Activated naive CD8-positive, alpha-beta T cell treated with anti-CD3 and anti-CD28 coated beads, Interleukin-2, amount 50 U/mL, for 16 hours (primary cell): ENCODE measurements at places on chromosomes 1 and 21.
A peak's percentile ranks its signal among the peaks of the same experiment; 100 is the strongest.

- DNase-seq, result no peak
Measured at GRCh38 chr1:46522184-46522968, 29.1 kb downstream of the KNCN start.

- DNase-seq, result no peak
Measured at GRCh38 chr1:48109390-48110013, 112.3 kb upstream of the TRABD2B start.

GRCh38 chr1:82646888-82647287 lies 846.2 kb downstream of the ADGRL2 start:
- no peak for DNase-seq

DNA sequence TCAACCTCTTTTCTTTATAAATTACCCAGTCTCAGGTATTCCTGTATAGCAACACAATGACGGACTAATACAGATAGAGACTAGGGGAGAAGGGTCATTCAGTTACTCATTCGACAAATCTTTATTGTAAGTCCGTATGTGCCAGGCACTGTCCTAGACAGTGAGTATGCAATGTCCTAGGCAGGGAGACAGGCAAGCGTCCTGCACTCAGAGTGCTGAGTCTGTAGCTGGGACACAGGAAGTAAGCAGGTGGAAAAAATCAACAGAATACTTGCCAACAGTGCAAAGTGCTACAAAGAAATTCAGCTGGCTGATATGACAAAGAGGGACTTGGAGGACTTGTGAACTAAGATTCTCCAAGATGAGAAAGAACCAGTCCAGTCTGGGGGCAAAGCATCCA lies 92.2 kb upstream of the ZBTB40 start:
- no peak for DNase-seq

GRCh38 chr21:25501462-25501861 lies 105.8 kb downstream of the MRPL39 start:
- no peak for DNase-seq

- DNase-seq, result no peak
Measured at GRCh38 chr1:72917920-72918319, 635.6 kb upstream of the NEGR1 start.

DNA sequence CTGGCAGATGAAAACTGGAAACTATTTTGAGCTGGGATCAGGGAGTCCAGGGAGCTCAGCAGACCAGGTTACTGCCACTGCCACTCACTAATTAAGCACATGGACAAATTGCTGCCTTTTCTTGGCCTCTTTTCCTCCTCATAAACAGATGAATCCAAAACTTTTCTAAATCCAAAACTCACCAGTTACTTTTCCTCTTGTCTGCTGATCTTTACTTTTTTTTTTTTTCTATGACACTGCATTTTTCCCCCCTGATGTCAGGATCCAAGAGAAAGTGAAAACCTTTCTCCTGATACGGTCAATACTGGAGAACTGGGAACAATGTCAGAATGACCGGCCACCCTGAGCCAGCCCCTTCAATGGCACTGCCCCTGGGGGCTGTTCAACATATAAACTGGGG lies 405.8 kb downstream of the DUSP10 start:
- no peak for DNase-seq

DNA sequence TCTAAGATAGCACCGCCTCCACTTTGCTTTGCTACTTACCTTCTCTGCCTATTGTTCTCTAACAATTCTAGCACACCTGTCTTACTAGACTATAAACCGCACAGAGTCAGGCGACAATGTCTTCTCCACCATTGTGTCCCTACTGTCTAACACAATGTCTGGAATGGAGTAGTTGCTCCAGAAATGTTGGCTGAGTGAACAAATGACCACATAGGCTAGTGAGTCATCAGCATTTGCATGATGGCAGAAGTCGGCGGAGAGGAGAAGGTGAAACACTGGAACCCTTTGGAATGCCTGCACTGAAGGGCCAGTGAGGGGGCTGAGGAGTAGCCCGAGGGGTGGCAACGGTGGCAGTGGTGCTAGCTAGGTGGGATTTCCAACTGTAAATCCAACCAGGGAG lies 14.0 kb upstream of the PABPC4 start:
- no peak for DNase-seq

DNA sequence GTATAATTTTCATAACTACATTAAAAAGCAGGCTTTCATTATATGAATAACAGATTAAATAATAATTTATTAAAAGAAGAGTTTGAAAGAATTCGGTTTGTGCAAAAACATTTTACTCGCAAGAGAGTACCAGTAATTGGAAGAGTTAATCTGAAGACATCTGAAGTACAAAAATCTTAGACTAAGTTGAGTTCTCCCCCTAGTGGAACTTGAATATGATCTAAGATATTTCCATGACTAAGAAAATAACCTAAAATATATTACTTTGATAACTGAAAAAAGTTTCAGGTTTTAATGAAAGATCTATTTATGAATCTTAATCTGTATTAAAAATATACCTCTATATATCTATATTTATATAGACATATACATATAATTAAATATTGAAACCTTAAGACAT lies 112.5 kb upstream of the GFI1 start:
- no peak for DNase-seq

GRCh38 chr1:37879865-37880264 lies 20.5 kb upstream of the MTF1 start:
- no peak for DNase-seq

- DNase-seq, result no peak
Measured at GRCh38 chr21:15079269-15079668, 14.5 kb upstream of the NRIP1 start.

DNA sequence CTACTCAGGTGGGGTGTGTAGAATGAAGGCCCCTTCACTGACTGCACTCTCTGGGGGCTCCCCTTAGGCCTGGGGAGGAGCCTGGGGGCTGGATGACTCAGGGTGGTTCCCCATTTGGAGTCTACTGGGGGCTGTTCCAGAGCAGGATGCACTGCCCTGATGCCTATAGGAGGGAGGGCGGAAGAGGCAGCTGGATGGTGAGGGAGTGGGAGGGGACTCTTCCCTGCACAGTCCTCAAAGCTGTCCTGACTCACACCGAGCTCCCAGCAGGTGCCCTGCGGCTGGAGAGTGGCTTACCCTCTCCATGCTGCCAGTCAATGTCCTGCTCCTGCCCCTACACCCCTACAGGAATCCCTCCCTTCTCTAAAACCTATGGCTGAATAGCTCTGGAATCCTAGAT lies 204.4 kb downstream of the TRABD2B start:
- no peak for DNase-seq

DNA sequence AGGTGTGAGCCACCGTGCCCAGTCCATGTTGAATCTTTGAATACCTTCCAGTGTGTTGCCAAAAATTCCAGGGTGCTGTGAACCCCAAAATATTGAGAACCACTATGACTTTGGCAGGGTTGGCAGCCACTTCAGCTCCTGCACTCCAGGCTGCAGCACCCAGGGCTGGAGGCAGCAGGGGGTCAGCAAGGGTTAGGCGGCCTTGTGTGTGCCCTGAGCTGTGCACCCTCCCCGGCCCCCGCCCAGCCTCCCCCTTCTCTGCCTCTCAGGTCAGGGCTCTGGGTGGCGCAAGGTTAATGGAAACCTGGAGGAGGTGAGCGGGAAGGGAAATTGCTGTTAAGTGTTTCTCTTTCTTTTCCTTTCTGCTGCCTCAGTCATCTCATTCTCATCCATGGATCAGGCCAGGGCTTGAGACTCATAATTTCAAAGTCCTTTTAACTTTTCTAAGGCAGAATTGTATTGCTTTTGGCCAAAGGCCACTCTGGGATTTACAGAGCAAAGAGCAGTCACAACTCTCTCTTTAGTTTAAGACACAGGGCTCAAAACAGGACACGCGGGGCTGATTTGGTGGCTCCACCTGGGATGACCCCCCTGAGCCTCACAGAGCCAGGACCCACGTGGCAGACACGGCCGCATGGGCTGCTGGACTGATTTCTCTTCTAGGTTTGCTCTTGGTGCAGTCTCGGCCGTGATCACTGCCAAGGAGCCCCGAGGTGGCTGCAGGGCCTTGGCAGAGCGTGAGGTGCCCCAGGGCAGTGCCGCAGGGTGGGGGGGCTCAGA lies 212.3 kb downstream of the PTPRU start:
- no peak for DNase-seq

DNA sequence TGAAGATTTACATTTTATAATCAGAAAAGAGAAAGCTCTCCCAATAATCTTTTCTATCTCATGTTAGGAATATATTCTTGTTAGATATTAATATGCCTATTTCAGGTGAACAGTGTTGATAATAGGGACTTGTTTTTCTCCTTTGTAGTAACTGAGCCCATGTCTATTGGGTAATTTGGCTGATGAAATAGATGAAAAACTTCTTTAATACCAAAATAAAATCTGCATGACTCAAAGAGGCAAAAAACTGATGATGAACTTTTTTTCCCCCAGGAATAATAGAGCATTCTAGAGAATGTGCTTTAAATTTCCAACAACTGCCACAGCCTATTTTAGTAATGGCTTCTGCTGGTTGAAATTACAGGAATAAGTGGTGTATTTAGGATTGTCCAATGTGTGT lies 178.9 kb upstream of the GREM2 start:
- DNase-seq, result no peak

GRCh38 chr1:84504580-84505492 lies 1.4 kb upstream of the SPATA1 start:
- no peak for DNase-seq

DNA sequence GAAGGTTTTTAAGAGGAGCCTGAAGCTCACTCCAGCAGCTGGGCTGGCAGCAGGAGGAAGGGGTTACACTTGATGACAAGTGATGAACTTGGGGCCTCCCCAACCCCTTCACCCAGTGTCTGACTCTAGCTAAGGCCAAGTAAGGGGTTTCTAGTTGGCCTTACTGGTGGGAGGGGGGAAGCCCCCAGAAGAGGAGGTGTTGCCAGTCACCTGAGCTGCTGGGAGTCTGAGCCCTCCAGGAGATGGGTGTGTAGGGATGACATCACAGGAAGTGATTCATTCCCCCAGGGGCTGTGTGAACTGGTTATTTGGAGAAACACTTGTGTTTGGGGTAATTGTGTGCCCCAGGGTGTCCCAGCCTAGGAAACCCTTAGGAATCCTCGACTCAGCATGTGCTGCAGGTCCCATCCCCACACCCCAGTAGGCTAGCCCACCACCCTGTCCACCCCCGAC lies 3.1 kb downstream of the PADI1 start:
- peak; percentile 16 for DNase-seq

DNA sequence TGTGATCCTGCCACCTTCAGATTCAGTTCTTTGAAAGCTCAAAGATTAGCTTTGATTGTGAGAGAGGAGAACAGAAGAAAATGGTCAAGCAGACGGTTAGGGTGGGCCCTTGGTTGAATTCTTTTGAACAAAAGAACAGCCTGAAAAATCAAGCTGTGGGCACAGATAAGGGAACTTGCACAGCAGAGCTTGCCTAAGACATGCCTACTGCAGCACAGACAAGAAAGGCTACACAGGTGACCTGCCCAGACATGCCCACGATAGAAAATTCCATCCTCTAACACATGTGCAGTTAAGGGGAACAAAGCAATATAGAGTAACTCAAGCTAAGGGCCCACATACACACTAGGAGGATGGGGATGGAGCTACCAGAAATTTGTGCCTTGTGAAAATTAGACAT lies 512.5 kb upstream of the LRRC7 start:
- no peak for DNase-seq

GRCh38 chr1:200883118-200883517 lies 10.3 kb downstream of the GPR25 start:
- DNase-seq, result no peak

DNA sequence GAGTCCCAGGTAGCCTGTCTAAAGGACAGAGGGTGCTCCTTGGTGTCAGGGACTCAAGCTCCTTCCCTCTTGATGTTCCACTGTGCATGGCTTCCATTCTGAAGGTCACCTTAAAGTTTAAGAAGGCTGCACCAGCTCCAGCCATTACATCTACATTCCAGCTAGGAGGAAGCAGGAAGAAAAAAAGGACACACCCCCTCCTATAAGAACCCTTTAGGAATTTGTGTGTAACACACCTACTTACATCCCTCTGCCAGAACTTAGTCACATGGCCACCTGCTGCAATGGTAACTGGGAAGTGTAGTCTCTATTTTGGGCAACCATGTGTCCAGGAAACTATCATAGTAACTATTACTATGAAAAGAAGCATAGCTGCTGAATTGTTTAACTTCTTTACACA lies 161.6 kb upstream of the KLHDC7A start:
- no peak for DNase-seq

DNA sequence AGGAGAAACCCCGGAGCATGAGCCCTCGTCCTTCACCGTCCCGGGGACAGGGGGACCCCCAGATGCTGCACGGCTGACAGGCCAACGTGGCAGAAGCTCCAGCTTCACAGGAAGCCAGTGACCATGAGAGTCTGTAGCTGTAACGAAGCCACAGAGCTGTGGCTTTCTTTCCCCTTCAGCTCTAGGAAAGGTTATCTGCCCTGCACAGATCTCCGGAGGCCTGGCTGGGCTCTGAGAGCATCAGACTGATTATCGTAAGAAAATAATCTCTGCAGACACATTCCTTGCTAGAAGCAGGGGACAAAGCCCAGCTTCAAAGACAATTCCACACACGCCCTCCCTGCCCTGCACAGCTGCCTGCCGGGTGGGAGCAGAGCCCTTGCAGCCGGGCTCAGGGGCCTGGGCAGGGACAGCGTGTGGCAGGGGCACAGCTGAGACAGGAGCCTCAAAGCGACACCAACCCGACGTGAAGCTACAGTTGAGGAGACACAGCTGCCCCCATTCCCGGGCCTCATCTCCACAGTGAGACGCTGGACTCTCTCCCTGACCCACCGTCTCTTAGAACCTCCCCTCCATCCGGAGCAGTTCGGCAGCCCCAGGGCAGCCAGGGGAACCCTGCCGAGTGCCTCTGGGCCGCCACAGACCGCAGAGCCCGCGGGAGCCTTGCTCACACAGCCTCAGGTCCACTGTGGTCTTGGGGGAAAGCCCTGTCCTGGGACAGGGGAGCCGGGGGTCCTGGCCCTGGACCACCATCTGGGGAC lies 30.6 kb downstream of the POFUT2 start:
- DNase-seq, result no peak

DNA sequence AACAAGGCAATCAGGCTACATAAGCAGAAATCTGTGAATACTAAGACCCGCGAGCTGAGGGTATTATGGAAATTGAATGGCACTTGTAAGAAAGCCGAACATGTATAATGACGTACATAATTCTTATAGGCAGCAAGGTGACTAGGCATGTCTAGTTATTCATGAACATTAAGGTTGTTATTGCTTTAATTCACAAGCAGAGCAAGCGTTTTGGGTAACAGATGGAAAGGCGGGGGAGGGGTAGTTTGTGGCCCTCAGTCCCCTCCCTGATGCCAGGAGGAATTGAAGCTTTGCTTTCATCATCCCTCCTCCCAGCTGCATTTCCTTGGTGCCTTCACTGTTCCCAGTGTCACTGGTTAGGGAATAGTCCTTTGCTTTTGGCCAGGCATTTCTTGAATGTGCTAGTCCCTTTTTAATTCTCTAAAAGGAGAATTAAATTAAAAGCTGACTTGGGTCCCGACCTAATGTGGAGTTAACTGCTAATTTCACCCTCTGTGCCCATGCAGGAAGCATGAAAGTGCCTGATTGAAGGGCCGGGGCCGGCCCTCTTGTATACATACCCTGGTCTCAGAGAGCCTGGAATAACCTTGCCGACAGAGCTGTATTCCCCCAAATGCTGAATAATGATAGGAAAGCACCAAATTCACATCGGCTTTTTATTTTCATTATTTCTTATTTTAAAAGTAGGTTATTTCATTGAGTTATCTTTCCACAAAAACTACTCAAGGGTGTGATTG lies 42.5 kb downstream of the RYR2 start:
- no peak for DNase-seq
